ENCODE measurements at places on chromosomes 11 and 22. TPM values are rescaled to one million over a fixed set of nuclear protein-coding genes. Genes with fewer than 3 reads are reported as not detected.

DNA sequence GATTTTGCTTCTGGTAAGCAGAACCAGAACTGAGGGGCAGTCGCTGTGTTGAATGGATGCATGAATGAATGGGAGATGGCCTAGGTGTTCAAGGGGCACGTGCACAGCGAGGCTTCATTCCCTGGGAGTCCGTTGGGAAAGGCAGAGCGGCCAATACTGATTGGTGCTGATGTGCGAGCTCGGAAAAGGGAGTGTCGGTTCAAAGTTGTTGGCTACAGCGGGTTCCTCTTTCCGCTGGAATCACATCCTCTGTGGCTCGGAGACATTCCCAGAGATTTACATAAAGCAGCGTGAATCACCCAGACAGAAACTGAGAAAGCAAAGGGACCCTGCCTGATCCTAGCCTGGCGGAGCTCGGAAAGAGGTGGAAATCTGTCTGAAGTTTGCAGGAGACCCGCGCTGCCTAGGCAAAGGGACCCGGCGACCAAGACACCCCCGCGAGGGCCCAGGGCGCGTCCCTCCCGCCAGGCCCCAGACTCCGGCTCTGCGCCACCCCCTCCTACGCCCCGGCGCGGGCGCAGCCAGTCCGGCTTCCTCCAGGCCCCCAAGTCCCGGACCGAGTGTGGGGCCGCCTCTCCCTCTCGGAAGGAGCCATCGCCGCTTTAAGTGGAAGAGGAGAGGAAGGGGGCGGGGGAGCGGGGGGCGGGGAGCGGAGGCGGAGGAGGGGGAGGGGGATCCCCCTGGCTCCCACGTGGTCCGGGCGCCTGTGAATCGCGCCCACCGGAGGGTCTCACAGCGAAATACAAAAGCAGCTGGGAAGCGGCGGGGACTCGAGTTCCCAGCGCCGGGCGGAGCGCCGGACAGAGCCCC is at the start of gene FJX1:
TSS of gene FJX1 (plus strand) at position 774 of the 810 bp plus-strand sequence. CDS start 177 bp downstream, outside the sequence.
- peak; percentile 87 for DNase-seq

Gene OR4C12
- total RNA-seq, result not detected

DNA sequence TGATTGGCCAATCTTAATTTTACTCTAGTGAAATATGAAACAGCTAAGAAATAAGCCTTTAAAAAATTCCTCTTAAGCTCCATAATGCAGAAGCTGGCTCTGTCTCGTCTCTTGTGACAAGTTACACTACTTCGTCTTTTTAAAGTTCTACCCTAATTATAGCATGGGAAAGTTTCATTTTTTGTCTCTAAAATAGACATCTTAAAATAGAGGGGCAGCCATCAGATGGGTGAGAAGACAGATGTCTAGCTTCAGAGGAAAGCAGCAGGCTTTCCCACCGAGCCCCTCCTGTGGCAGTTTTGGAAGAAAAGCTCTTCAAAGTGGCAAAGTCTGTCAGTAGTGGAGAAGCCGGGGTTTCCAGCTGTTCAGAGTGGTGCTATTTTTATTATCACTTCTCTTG is 39.5 kb downstream of the XRRA1 start:
- no peak for DNase-seq

GRCh38 chr11:46889689-46890475 is 28.5 kb downstream of the LRP4 start:
- DNase-seq, result peak; percentile 57

DNA sequence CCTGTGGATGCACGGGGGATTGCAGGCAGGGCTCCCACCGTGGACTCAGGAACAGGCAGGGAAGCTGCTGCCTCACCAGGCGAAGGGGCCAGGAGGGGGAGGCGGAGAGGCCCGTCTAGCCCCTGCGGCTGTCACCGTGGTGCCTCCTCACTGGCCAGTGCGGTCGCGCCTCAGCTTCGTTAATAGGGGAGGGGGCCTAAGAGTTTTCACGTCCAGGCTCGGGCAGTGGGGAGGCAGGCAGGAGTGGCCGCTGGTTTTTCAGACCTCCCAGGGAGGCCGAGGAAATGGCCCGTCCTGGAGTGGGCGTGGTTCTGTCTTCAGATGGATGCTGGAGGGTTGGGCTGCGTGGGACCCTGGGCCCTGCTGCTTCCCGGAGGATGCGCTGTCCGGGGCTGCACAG is 91.1 kb upstream of the B3GAT1 start:
- DNase-seq, result no peak

Gene GLYATL1
- 1.3 TPM for total RNA-seq
